Stimulated activated CD4-positive, alpha-beta T cell treated with anti-CD3 and anti-CD28 coated beads, Interleukin-1b, Interleukin-23, amount 100 ng/mL, for 1 hour (primary cell): ENCODE measurements at places on chromosomes 1 and 21.

DNA sequence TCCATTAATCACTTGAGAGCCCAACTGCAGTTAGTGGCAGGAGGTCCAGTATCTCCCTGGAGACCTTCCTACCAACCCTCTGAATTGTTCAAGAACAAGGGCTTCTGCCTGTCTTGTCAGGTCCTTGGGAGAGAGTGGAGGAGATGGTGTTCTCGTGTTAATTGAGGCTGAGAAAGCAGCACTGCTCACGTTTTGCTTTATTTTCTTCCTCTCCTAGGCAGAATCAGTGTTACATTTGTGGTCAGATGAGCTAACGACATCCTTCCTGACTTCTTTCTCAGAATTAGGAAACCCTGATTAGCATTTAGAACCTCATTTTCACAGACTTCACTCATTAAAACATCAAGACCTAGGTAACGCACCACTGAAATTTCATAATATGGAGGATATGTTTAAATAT is 26.4 kb upstream of the LRIG2 start:
- no peak for DNase-seq

- DNase-seq, result no peak
Observed at GRCh38 chr21:14099570-14099969, 111.2 kb downstream of the LIPI start.

DNA sequence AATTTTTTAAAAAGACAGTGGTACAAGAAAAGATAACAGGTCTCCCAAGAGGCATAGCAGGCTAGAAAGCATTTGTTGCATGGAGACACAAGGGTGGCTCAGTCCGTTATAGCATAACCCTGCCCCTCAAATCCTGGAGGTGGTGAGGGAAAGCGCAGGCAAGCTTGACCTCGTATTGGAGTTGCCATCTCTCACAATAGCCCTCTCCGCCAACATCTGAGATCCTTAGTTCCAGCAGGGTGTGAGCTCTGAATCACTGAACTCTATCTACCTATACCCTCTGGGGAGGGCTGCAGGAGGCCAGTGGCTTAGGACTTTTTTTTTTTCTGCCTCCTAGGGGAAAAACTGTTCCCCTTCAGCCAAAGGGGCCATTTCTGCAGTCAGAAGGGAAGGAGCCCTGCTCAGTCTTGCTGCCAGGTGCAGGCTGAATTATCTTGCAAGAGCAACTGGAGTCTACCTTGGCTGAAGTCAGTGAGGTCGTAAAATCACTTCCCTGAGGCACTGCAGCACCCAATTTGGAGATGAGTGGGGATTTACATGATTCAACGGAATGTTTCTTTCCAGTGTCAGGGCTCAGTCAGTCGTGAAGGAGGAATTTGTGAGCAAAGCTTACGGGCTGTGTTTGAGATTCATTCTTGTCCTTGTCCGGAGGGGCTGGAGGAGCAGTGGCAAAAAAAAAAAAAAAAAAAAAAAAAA is 17.2 kb upstream of the C8A start:
- no peak for DNase-seq

- no peak for DNase-seq
Observed at GRCh38 chr1:35557118-35557610, at the start of gene KIAA0319L. Gene KIAA0319L (minus strand): TSS chr1:35557403. CDS start chr1:35554491, 2,912 bp downstream.

DNA sequence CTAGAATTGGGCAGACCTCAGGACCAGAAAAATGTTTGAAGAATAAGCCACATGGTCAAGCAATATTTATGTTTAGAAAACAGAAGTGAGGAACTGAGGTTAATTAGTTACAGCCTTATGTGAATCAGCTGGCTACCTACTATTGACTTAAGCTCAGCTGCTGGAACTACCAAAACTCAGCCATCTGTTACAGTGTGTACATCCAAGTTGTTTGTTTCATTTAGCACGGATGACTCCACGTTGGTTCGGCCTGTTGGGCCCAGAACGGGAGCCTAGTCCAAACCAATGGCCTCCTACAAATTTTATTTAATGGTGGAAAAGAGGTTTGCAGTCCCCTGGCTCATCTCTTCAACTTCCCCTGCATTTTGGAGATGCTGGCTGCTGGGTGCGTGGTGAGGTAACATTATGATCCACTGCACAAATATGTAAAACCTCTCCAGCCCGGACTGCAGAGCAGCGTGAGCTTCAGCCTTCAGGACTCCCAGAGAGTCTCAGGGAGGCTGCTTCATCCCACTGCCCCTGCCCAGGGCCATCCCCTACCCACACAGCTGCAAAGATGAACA is 143.4 kb downstream of the ZZZ3 start:
- DNase-seq, result no peak

DNA sequence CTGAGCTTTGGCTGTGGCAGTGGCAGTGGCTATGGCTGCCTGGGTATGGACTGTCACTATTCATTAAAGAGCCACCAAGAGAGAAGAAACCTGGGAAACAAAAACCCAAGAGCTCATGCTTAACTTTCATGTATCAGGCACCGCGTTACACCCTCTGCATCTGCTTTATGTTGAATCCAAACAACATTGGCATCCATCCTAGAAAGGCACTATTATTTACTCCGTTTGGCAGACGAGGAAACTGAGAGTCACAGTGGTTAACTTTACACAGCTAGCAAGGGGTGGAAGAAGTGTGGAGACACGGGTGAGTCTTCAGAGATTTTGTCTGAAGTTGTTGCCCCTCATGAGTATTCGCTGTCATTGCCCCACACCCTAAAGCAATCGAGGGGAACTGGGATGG is 63.8 kb downstream of the PLXNA2 start:
- no peak for DNase-seq

DNA sequence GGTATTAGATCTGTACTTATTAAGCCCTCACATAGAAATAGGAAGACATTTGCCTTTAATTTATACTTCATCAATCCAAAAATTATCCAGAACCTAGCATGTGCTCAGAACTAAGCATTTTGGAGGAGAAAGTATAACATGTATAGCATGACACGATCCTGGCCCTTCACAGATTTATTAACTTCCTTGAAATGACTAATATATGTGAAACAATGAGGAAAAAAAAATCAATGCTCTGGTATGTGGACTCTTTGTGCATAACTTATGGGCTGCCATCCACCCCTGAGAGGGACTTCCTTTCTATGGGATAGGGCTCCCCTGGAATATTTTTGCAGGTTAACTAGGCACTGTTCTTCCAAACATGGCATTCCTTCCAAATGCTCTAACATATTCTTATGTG is 36.6 kb downstream of the CCDC185 start:
- DNase-seq, result no peak

GRCh38 chr1:57024855-57025254 is 59.0 kb upstream of the C8B start:
- no peak for DNase-seq

DNA sequence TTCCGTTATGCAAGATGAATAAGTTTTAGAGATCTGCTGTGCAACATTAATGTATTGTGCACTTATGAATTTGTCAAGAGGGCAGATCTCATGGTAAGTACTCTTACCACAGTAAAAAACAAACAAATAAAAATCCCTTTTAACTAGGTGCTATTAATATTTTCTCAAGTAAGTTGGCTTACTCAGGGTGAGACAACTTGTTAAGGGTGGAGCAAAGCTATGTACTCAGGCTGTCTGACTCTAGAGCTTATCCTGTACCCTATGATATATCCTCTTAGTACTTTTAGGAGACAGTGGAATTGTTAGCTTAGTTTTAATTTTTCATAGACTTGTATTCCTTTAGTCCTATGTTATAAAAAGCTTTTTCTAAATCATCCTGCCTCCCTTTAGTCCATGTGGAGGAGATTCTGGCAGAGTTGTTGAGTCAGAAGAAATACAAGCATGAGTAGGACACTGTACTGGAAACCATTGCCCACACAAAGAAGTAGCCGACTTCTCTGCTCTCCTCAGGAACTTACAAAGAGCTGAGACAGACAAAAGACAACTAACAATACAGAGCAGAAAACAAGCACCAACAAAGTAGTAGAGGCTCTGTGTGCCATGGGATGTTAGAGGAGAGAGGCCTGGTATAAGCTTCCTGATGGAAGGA is 49.2 kb downstream of the S1PR1 start:
- DNase-seq, result no peak

GRCh38 chr21:26684889-26685288 is 111.8 kb upstream of the CYYR1 start:
- no peak for DNase-seq

DNA sequence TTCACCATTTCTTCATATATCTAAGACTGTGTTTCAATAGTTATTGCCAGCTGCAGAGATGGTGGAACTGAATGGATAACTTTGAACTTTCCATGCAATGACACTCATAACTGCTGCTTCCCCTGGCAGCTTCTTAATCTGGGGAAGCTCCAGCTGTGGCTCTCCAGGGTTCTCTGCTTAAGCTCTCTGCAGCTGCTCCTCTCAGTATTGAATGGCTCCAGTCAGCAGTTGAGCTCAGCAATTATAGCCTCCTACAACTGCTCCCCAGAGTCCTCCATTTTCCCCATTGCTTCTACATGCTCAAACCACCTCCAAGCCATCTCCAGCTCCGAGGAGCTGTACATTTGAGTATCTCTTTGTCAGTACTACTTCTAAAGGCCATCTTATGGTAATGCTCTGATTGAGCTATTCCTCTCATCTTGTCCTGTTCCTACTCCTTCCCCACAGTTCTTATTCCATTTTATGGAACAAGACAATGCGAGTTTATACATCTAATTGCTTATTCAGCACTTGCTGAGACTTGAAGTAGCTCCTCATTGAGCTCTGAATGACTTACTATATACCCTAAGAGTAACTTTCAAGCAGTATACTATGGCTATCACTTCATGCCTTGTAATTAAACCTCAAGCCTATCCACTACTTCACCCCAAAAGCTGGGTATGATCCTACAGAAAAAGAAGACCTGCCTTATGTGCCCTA is 362.4 kb downstream of the NEGR1 start:
- no peak for DNase-seq

- no peak for DNase-seq
Observed at GRCh38 chr21:45417256-45417950, 12.4 kb downstream of the COL18A1 start.

DNA sequence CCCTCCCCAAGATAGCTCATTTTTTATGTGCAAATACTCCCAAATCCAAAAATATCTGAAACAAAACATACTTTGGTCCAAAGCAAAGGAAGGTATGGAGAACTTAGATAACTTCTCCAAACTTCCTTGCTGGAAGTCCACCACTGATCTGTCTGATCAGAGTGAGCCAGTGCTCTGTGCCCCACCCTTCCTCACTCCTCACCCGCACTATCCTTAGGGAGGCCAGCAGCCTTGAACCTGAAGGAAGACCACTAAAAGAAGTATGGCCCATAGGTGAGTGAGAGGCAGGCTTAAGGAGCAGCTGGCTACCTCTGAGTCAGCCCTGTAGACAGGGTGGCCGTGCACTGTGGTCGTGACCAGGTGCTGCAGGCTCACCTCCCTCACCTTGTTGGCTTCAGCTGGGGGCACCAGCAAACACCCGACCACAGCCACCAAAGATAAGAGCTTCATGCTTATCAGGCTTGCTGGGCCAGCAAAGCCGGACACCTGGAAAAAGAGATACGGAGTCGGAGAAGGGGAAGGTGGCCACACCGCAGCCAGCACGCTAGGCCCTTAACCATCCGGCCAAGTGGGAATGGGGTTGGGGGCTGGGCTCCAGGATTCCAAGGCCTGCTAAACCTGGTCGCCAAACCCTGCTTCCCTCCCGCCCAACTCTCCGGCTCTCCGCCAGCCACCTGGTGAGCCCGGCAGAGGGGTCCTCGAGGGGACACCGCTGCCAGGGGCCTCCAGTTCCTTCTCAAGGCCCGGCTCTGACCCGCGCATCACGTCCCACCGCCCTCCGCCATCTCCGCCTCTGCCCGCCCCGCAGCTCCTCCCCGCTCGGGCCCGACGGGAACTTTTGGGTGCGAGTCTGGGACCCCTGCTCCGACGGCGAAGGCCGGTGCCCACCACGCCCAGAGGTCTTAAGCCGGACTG is 543 bp downstream of the TMEM9 start:
- DNase-seq, result no peak

- no peak for DNase-seq
Observed at GRCh38 chr21:32690085-32690484, 37.7 kb downstream of the SYNJ1 start.

DNA sequence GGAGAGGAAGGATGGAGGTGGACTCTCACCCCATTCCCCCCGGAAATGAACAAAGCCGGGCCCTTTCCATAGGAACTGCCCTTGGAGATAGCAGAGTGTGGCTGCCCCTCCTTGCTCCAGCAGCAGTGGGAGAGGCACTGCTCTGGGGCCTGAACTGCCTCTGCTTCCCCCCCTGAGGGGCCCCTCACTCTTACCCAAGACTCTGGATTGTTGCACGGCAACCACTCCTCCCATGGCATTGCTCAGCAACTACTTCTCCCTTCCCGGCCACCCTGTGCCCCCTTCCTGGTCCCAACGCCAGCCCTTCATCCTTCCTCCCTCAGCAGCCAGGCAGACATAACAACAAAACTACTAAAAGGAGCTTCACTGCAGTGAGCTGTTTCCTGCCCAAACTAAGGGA is 3.0 kb upstream of the ACKR1 start:
- no peak for DNase-seq

DNA sequence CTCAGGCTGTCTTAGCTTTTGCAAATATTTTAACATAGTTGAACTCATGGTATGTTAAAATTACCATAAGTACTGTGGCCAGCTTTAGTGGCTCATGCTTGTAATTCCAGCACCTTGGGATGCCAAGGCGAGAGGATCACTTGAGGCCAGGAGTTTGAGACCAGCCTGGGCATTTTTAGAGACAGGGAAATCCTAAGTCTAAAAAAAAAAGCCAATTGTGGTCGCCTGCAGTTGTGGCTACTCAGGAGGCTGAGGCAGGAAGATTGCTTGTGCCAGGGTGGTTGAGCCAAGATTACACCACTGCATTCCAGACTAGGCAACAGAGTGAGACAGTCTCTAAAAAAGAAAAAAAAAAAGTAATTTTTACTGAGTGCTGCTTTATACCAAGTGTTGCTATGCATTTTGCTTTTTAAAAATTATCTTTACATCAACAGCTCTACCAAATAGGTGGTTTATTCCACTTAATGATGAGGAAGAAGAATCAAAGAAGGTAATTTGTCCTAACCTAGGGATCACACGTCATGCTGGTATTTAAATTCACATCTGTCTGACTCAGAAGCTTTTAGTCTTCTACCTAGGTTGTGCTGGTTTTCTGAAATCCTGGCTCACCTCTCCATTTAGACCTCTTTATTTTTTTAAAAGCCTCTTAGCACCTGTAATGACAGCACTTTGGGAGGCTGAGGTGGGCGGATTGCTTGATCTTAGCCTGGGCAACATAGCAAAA is 16.8 kb downstream of the PPP1R12B start:
- no peak for DNase-seq

- no peak for DNase-seq
Observed at GRCh38 chr1:85578321-85579295, 2.0 kb upstream of the CCN1 start.

DNA sequence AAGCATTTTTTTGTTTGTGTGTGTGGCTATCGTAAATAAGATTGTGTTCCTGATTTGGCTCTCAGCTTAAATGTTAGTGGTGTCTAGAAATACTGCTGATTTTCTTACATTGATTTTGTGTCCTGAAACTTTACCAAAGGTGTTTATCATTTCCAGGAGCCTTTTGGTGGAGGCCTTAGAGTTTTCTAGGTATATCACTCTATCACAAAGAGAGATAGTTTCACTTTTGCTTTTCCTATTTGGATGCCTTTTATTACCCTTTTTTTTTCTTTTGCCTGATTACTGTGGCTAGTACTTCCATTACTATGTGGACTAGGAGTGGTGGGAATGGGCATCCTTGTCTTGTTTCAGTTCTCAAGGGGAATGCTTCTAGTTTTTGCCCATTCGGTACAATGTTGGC is 109.6 kb downstream of the S1PR1 start:
- no peak for DNase-seq
